ENCODE measurements at places on chromosomes 3 and 15.

- no peak for DNase-seq
These were observed 691 bp upstream of the HDGFL3 start for GRCh38 chr15:83208367-83208661.

GRCh38 chr3:161148832-161149475 is 43.8 kb upstream of the B3GALNT1 start:
- no peak for DNase-seq

- DNase-seq = peak; percentile 73
These were observed 145.2 kb downstream of the KLF13 start for GRCh38 chr15:31471731-31472430.

DNA sequence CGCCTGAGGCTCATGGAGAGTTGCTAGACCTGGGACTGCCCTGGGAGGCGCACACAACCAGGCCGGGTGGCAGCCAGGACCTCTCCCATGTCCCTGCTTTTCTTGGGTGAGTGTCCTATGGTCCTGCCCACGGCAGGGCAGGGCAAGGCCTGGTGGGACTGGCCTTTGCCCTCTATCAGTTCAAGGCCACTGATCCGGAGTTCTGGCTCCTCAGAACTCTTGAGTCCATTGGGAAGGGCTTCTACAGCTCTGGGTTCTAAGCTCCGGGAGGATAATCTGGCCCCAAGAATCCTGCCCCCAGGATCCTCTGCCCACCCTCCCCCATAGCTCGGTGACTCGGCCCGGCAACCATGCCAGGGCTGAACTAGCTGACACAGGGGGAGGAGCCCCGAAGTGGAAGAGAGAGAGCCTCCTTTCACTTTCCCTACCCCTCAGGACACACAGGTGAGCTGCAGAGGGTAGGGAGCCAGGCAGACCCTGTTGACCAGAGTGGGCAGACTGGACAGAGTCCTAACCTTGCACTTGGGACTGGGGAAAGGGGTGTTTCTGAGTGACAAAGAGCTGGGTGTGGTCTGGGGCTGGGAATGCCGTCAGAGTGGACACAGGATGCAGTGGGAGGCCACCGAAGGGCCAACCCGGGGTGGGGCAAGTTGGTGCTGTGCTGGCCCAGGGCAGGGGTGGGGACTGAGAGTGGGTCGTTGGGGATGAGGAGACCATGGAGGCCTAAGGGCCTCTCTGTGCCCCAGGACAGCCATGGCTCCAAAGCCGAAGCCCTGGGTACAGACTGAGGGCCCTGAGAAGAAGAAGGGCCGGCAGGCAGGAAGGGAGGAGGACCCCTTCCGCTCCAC is 664 bp downstream of the PARP3 start:
- peak; percentile 49 for DNase-seq

GRCh38 chr15:36832774-36833463 is 253.5 kb downstream of the CDIN1 start:
- no peak for DNase-seq

GRCh38 chr3:131491775-131492174 is 11.0 kb downstream of the MRPL3 start:
- DNase-seq = no peak

GRCh38 chr3:46848271-46849044 is 14.8 kb downstream of the MYL3 start:
- no peak for DNase-seq

- no peak for DNase-seq
These were observed 34.1 kb downstream of the EOMES start for GRCh38 chr3:27688053-27688452.

GRCh38 chr15:71296315-71296679 is 181.0 kb downstream of the THSD4 start:
- no peak for DNase-seq

DNA sequence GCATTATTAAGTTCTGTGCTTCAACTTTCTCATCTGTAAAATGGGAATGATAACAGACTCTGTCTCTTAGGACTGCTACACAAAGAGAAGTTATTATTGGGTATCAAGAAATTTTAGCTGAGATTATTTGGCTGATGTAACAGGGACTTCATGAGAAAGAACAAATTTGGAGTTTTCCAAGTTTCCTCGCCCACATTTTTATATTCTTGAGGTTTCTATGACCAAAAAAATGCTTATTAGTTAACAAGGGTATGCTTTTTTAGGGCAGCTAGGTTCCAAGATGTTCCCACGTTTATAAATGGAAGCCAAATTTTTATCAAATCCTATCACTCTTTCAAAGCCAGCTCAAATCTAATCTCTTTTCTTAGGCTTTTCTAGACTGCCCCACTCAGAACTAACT is 50.6 kb upstream of the C3orf80 start:
- no peak for DNase-seq

DNA sequence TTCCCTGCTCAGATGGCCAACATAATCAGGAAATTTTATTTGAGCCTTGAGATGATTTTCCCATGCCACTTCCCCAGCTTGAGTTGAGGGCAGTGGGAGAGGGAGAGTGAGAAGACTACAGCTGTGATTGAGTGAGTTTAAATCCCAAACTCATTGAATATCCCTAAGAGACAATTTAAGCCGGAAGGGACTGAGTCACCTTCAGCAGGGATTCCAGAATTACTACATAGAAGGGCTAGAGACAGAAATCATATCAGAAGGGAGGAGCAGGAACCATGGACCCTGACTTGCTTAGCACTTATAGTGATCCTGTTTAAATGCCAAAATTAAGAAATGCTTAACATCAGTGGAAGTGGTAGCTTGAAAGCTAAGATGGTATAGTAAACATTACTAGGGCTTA is 312.2 kb upstream of the SLCO3A1 start:
- DNase-seq = no peak
